ENCODE measurements at places on chromosomes 11 and 22.

DNA sequence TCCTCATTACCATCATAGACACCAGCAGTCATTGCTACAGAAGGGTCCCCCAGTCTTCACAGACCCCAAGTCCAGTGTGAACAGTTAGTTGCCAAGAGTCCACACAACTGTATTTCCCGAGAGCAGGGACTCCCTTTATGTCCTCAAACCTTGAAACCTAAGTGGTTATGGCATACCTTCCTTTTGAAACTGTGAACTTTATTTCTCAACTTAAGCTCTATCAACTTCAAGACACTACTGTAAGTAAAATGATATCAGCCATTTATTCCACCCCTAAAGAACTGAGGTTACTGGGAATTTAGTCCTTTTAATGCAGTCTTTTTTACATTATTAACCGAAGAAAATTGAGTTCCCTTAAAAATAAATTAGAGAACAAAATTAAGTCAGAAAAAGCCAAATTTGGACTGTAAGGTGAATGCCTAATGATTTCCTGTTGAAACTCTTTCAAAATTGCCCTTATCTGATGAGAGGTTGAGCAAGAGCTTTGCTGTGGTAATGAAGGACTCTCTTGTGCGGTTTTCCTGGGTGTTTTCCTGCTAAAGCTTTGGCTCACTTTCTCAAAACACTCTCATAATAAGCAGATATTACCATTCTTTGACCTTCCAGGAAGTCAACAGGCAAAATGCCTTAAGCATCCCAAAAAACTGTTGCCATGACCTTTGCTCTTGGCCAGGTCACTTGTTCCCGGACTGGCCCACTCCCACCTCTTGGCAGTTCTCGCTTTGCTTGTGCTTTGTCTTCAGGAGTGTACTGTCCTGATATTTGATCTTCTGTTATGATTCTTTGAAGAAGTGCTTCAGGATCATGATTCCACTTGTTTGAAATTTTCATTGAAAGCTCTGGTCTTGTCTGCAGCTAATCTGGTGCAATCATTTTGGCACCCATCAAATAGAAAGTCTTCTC lies 765.4 kb upstream of the ANO3 start:
- DNase-seq, result no peak

DNA sequence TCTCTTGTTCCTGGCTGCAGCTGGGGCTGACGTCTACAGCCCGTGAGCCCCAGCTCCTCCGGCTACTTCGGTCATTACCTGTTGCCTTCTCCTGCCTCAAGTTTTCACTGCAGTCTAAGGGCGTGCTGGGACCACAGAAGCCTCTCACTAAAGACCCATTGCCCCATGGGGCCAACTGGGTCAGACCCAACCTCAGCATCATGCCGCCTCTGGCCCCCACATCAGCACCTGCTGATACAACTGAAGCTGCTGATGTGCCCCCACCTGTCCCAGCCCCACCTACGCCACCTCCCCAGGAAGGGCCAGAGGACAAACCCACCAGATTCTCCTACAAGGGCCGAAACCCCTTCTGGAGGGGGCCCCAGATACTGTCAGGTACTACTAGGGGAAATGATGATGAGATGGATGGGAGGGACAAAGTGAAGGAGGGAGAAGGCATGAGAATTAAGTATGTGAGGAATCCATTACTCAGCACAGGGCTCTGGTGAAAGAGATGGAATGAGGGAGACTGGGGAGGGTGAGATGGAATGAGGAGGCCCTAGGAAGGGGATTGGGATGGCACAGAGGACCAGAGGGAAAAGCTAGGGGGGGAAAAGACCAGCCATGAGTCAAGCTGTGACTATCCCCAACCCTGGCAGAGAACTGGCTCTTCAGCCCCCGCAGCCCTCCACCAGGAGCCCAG lies 5.1 kb downstream of the C11orf42 start:
- DNase-seq, result no peak

DNA sequence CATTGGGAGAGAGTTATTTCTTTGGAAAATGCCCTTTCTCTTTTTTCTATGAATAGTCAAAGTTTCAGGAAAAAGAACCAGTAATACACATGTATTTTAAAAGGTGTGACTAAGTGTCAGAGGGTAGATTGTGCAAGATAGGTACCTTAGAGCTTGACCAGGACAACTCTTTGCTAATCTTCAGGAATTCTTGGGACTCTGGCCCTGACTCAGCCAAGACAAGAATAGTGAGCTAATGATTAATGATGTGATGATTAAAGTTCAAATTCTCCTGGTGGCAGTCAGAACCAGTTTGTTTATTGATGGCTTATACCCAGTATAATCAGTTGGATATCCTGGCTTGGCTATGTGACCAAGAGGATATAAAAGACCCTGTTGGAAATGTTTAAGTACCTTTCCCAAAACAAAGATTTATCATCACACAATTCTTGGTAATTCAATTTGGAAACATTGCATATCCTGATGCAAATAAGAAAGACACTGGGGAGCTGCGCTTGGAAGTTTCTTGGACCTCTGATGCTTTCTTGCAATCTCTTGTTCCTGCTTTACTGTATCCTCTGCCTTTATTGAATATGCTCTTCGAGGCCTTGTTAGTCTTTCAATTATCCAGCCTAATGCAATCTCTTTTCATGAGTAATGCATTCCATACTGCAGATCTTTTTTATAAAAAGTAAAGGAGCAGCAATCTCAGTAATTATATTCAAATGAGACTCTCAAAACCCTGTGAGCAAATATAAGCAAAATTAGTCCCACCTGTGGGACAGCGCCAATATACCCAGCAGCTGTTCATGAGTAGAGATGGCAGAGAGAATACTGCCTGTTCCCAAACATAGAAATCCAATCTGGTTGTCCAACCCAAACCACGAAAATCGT lies 48.0 kb upstream of the CEP126 start:
- no peak for DNase-seq

- no peak for DNase-seq
These were observed 100.6 kb downstream of the STIM1 start for GRCh38 chr11:3956038-3956437.

DNA sequence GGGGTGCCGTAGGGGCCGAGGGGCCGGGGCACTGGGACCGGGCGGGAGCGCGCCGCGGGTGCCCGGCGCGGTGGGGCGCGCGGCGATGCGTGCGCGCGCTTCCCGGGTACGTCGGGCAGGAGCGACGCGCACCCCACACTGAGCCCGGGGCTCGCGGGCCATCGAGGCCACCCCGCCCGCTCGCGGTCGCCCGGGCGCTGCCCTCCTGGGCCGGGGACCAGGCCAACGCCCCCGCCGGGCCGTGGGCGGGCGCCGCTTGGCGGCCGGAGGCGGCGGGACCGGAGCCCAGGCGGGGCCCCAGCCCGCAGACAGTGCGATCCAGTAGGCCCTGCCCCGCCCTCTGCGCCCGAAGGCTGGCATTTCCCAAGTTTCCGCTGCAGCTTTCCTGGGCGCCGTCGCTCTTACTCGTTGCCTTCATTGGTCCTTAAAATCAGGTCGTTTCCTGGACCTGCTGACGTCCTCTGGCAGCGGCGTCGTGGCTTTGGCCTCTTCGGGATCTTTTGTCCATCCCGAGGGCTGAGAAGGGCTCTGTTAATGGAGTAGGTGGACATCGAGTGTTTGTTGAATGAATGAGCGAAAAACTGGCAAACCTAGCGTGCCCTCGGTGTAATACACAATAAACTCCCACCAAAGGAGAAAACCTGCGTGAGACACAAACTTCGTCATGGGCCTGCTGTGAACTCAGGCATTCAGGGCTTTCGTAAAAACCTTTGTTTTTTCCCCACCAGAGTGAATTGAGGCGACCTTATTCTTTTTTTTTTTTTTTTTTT lies 638 bp downstream of the PARVA start:
- no peak for DNase-seq

GRCh38 chr11:104547996-104548661 lies 350.1 kb downstream of the CASP12 start:
- no peak for DNase-seq

DNA sequence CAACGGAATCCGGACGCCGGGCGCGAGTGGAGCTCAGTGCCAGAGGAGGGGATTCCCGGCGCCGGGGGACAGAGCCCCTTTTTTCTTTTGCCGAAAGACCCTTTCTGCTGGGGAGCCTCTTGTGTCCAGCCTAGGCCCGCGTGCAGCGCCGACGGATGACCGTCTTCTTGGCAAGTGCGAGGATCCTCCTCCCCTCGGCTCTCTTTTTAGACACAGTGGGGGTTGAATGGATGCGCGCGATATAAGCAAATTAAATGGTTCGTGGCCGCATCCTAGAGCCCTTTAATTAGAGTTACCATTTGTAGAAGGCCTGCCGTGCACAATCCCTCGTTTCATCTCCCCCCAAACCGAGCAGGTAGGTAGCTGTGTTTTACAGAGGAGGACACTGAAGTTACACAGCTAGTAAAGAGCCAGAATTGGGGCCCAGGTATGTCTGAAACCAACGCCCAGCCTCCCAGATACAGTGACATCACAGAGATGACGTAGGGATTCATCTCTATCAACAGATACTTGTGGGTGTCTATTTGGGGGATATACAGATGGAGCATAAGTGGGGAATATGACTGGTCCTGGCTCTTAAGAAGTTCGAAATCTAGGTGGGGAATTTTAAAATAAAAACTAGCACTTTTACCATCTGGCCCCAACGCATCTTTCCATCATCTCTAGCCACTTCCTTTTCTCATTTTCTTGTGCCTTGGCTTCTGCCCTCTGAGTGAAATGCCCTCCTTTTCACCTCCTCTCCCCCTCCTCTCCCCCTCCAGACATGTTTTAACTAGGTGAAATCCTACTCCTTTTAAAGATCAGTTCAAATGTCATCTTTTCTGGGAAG lies 875 bp downstream of the TCP11L1 start:
- DNase-seq, result no peak

GRCh38 chr22:35661464-35661863 lies 13.2 kb downstream of the APOL6 start:
- DNase-seq, result no peak

DNA sequence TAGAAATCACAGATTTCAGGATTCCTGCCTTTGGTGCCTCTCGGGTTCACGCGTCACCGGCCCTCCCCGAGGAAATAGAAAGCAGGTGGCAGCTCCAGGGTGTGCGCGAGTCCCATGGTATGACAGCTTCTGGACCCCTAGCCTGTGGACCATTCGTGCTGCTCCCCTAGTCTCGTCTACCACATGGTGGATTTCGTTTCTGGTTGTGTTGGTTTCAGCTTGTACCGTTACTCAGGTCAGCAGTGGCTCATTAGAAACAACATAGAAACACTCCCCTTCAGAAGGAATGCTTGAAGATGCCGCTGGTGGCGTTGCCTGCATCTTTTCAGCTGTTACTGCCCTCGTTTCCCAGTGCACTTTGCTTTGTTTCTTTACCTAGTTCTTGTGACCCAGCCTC lies 700 bp downstream of the TTC17 start:
- DNase-seq, result peak; percentile 26

- no peak for DNase-seq
These were observed 129.4 kb upstream of the PAX6 start for GRCh38 chr11:31940371-31941037.

- no peak for DNase-seq
These were observed 19.3 kb downstream of the CREB3L1 start for GRCh38 chr11:46296528-46297448.

DNA sequence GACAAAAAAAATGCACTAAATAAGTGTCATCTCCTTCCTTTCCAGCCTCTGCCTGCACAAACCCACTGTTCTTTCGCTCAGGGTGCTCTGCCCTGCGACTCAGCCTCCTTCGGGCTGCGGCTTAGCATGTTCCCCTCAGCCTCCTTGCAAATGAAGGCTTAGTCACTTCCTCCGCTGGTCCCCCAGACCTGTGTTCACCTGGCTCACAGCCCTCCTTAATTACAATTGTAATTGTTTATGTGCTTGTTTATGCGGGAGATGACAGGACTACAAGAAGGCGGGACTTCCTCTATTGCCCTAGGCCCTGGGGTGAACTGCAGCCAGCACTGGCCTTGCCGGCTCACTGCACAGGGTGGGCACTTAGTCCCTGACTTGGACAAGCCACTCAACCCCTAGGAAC lies 303.6 kb downstream of the KIRREL3 start:
- DNase-seq, result no peak

DNA sequence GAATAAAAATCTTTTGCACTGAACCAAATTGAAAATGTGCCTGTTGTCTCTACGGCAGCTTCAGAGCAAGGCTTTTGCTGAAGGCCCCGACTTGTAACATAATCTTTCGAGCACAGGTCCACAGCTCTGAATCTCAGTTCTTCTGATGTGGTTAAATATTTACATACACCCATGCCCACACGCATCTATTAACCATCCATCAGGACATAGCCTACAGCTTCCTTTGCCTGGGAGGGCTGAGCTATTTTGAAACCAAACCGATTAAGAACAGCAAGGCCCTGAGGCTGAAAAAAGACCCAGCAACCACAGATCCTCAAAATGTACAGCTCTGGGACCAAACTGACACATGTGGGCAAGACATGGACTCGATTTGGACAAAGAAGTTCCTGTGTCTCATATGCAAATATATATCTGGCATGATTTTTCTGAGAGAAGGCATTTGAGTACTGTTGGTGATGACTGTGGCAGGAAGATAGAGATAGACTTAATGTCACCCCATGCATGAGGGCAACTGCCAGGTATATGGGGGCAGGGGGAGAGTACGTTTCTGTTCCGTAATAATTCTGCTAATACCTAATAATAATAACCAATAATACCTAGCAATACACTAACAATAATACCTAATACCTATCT lies 322.7 kb upstream of the PLET1 start:
- DNase-seq, result no peak

- DNase-seq, result no peak
These were observed 55.5 kb upstream of the NARS2 start for GRCh38 chr11:78630155-78630554.

Data from stimulated activated CD4-positive, alpha-beta T cell treated with anti-CD3 and anti-CD28 coated beads, Interleukin-4, amount 100 ng/mL, for 48 hours (primary cell).